Stimulated activated CD4-positive, alpha-beta T cell treated with anti-CD3 and anti-CD28 coated beads, Interleukin-1b, Interleukin-23, amount 100 ng/mL, for 4 hours (primary cell): ENCODE measurements at places on chromosomes 2 and 18.

GRCh38 chr2:30147196-30147714, 448 bp downstream of the YPEL5 start:
- DNase-seq: no peak

DNA sequence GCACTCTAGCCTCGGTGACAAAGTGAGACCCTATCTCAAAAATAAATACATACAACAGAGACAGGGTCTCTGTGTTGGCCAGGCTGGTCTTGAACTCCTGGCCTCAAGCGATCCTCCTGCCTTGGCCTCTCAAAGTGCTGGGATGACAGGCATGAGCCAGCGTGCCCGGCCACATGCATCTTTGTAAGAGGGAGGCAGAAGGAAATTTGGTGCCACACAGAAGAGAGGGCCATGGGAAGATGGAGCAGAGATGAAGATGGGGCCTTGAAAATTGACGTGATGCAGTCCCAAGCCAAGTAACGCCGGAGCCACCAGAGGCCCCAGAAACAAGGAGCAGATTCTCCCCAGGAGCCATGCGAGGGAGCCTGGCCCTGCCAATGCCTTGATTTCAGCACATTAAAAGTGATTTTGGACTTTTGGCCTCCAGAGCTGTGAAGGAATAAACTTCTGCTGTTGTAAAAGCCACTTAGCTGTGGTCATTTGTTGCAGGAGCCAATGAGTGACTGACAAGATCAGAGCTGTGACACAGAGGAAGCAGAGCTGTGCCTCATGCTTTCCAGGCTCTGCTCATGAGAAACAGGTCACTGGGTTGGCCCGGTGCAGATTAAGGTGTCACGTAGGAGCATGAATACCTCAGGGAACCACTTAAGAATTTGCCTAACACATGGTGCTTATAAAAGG, 2.7 kb upstream of the SLC66A2 start:
- DNase-seq: no peak

DNA sequence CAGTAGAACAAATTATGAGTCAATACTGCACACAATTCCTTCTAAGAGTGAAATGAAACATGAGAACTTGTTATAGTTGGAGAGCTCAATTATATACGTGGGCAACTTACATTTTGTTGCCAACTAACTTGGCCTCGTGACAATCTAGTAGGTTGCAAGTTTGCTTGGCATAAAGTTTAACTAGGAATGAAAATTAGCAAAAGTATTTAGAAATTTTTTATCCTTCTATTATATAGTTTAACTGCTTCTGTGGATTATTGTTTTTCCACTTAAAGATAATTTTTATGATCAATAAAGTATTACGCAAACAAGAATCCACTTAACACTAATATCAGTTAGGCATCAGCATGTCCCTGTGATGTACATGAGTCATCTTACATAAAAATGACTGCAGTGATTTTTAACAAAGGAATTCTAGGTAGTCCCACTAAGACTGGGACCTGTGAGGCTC, 41.1 kb downstream of the FAM124B start:
- DNase-seq: no peak

DNA sequence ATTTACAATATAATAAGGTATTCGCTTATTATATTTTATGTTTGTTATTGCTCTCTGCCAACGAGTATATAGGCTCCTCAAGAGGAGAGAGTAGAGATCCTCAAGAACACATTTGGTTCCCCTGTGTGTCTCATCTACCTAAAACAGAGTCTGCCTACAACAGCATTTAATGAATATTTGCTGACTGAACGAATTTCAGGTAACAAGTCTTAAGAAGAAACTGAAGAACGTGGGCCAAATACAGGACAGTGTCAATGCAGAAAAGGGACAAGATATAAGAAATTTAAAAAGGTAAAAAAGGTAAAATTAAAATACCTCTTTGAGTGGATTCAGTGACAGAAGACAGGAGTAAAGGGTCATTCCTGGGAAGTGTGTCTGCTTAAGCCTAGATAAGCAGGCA, 129.2 kb downstream of the HNMT start:
- DNase-seq: no peak
